ENCODE measurements at places on chromosomes 1 and 21.

DNA sequence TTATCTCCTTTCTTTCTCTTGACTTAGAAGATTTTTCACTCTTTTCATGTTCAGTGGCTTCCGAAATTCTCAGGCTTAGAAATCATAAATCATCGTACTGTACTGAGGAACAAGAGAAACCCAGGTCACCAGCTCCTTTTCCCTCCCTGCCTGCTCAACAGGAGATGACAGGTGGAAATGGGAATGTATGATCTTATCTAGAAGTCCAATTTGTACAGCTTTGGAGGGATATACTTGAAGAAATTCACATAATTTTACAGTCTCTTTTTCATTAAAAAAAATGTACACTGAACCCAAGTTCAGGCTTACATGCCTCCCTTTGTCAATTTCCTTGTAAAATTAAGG lies 11.7 kb downstream of the EVA1C start:
- DNase-seq = no peak

GRCh38 chr1:10431070-10431730 lies 967 bp downstream of the CENPS start:
- DNase-seq = peak; percentile 13

- DNase-seq = no peak
These were observed 17.7 kb downstream of the ZNF362 start for GRCh38 chr1:33273961-33274371.

DNA sequence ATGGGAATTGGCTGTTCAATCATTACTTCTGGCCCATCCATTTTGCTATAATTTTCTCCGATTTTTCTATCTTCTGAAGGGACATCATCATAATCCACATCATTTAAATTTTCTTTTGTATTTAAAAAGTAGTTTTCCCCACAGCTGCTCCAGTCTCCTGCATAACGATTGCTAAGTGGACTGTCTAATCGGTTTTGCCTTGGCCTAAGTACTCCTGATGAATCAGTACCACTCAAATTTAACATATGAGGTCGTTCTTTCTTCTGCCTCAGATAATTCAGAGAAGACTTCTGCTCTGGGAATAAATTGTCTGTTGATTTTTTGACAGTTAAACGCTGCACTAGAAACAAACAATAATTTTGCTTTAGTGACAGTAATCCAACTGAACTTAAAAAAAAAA lies 41.9 kb downstream of the SYDE2 start:
- DNase-seq = no peak

DNA sequence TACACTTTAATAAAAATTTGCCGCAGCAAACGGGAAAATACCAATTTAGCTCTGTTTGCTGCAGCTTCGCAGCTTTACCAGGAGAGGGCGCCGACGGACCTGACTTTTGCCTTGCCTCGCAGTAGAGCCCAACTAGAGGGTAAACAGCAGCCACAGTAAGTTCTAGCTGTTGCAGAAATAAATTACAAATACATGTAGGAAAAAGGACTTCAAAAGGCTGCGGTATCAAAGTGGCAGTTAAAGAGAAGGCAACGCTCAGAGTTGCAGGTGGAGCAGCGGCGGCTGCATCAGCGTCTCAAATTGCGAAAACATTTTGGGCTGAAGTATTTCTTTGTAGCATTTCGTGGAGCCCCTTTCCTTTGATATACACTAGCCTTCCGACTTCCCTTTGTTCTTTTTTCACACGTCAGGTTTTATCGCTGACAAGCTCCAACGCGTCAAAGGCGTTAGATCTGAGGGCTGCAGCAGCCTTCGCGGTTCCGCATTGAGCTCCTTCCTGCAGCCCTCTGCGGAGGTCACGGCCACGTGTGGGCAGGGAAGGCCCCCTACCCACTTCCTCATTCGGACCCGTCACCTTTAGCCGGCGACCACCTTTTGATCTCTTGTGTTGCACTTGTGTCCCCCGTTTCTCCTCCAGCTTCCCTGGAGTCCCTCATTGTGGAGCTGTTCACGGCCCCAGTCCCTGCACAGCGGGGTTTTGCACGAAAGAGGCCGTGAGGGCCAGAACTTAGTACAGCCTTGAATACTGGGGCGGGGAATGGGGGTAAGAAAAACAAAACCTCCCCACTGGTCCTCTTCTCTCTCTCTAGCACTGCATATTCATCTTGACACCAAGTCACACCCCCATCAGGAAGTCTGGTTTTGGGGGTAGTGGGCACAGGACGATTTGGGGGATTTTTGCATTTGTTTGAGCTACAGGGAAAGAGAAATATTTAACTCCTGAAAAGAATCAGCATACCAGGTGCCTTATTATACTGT lies 72.8 kb downstream of the S1PR1 start:
- DNase-seq = peak; percentile 94

GRCh38 chr1:115479055-115479482 lies 141.0 kb upstream of the NGF start:
- no peak for DNase-seq
